ENCODE measurements at places on chromosomes 7 and 10.

DNA sequence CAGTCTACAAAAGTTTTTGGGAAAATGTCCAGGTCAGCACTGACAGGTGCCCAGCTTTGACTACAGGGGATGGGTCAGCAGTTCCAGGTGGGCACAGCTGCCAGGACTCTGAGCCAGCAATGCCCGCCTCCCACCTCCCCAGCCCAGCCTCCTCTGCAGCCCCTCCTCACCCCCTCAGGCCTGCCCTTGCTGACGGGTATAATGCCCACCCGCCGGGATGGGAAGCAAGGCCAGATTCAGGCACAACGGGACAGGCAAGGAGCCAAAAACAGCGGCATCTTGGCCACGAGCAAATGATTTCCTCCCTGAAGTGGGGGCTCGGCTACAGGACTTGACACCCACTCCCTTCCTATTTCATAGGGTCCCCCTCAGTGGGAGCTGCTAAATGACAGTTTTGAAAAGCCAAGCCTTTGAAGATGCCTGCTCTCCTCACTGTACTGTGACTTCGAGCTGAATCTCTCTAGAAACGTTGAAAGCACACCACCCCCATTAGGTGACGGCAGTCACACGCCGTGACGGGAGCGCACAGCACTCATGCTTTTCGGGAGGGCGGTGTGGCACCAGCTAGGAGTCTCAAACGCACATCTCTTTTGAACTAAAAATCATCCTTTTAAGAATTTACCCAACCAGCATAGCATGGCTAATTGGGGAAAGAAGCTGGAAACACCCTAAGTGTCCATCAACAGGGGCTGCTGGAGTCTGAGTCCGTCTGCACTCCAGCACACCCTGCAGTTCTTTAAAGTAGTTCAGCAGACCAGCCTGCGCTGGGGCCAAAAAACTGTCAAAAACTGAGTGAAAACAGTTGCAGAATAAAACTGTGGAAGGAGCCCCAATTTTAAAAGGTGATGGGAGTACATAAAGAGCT, 29.6 kb downstream of the MAD1L1 start:
- DNase-seq = peak; percentile 61

- no peak for DNase-seq
Measured at GRCh38 chr7:128431221-128431620, 21.4 kb upstream of the IMPDH1 start.

- DNase-seq = no peak
Measured at GRCh38 chr7:68073701-68074100, 1077.1 kb downstream of the TYW1 start.

DNA sequence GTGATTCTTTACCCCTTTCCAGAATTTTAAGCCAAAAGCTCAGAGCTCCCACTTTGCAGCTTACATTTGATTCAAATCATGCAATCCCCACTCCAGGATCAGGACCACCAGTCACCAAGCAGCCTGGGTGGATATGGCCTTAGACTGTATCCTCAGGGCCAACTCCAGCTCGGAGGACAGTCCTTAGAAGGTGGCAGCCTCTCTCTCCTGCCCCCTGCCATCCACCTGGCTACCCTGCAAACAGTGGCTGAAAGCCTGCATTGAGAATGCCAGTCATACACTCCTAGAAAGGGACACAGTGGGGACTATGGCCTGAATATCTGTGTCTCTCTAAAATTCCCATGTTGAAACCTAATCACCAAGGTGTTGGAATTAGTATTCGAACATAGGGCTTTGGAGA, 50.0 kb upstream of the KCNMA1 start:
- DNase-seq = no peak

DNA sequence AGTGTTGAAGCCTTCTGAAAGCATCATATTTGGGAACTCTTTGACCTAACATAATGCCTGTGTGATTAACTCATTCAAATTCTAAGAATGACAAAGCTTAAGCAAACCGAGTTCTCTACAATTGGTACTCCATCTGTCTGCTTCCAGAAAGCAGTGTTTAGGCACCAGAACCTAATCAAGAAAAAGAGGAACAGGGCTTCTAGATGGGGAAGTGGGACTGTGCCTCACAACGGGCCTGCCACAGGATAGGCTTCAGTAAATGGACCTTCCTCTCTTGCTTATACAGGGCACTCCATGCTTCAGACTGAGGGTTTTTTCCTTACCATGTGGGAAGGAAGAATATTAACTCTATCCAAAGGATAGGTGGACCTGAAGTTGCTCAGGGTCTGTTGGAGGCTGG, 808.1 kb downstream of the XPNPEP1 start:
- DNase-seq = no peak

DNA sequence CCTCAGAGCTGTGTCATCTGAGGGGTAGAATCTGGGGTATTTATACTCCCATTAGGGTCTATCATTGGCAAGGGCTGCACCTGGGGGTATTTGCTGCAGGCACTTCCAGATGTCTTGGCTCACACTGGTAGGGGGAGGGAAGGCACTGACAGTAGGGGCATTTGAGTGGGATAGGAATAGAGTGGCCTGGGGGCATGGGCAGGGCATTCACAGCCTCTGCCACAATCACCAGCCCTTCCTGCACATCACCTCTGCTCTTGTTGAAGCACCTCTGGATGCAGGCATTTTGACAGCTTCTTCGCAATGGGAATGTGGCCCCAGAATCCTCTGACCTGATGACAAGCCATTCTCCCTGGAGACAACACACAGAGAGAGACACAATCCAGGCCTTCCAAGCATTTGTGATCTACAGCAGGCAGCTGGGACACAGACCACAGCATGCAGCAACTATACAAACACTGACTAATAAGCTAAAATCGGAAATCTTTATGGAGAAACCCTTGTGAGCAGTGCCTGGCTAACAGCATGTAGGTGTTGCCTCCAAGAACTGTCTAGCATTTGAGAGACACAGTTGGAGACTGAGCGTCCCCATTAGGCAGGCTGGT, 178.5 kb downstream of the KCNMA1 start:
- DNase-seq = no peak

GRCh38 chr7:151585744-151586393, 66.2 kb upstream of the RHEB start:
- DNase-seq = no peak

GRCh38 chr10:119734396-119735332, 8.8 kb downstream of the INPP5F start:
- DNase-seq = no peak

- no peak for DNase-seq
Measured at GRCh38 chr7:17787257-17787656, 153.0 kb downstream of the SNX13 start.

DNA sequence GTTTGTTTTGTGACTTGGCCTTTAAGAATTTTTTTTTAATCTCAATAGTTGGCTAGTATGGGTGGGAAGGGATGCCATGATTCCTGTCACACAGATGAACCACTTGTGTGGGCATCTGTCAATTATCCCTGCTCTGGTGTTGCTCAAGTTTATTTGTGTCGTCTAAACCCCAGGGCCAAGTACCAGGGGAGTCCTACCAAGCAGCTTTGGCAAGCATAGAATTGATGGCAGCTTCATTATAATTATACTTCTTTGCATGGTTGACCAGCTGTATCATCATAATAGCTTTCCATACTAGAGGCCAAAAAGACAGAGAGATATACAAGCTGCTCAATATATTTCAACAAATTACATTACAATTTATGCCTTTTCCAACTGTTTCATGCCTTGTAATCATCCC, 30.4 kb downstream of the SUGCT start:
- no peak for DNase-seq

- DNase-seq = no peak
Measured at GRCh38 chr10:23337616-23338015, 7.0 kb downstream of the C10orf67 start.

Measured in spleen (tissue), 13 donors.